Left cardiac atrium (tissue), 4 donors: ENCODE measurements at places on chromosomes 1 and 21.

- DNase-seq, result no peak
Observed at GRCh38 chr1:236066054-236066453, 1.2 kb upstream of the NID1 start.

DNA sequence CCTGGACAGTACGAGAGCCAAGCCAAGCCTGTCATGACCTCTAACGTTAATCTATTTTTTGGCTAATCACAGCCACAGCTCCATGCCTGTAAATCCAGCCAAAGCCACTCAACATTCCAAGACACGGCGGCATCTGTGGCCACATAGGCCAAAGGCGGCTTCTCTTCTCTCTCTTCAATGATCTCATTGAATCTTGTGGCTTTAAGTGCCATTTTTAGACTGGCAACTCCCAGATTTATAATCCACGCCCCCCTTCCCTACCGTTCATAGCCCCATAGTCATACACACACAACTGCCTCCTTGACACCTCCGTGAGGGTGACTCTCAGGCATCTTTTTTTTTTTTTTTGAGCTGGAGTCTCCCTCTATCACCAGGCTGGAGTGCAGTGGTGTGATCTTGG is 5.7 kb upstream of the SELENON start:
- DNase-seq, result no peak

GRCh38 chr1:216836316-216836715 is 113.1 kb upstream of the ESRRG start:
- no peak for DNase-seq

- no peak for DNase-seq
Observed at GRCh38 chr1:30719406-30720270, 3.7 kb downstream of the MATN1 start.

DNA sequence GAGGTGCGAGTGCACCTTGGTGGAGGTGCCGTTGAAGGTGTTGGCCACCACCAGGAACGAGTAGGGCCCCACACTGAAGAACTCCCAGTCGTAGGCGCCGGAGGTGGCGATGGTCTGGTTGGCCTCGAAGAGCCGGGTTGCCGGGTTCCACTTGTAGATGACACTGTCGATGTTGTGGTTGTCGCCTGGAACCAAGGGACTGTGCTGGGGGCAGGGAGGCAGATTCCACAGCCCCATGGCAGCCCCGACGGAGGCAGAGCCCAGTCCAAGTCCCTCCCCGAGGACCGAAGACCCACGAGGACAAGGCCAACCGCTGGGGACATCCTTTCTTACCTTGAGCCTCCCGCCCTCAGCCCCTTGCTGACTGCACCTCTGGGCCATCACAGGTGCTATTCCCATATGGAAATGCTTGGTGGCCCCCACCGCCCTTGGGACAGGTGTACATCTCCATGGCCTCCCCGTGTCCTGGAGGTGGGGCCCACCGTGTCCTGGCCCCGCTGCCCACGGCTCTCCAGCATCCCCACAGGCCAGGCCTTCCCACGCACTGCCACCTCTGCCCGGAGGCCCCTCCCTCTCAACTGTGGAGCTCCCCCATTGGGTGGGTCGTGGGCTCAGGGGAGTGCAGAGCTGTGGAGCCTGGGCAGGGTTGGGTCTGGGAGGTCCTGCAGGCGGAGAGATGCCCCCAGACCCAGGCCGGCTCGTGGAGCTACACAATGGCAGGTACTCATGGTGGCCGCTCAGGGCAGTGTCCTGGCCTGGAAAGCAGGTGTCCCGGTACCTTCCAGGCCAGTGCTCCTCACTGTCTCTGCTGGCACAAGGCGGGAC is 17.9 kb downstream of the KRTAP10-1 start:
- peak; percentile 10 for DNase-seq

DNA sequence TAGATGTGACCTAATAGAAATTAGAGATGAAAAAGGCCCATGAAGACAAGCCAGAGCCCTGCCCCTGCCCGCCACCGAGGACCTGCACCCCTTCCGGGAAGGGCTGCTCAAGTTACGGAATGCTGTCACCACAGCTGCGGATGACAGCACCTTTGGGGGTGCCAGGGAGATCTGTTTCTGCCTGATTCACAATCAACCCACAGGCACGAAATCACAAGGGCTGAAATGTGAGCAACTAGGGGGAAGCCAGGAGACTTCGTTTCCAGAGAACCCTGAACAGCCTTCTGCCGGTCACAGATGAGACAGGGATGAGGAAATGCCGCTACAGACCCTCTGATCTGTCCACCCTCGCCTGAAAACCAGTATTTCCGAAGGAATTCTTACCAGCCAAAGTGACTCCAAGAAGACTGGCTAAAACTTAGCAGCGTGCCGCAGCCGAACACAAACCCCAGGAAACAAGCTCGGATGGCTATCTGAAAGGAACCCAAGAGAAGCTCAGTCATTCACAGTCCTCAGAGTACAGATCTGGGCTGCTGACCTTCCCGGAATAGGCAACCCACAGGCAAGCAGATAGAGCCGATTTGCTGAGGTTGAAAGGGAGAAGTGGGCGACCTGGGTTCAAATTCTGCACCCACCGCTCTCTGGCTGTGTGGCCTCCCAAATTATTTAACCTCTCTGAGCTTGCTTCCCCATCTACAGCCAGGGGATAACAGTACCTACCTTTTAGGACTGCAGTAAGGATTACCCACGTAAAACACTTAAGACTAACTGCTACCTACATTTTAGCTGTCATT is 1.1 kb downstream of the ICMT start:
- no peak for DNase-seq
